LHCN-M2 (cell line): ENCODE measurements at places on chromosomes 3 and 15.

GRCh38 chr15:60172143-60172542 lies 168.0 kb downstream of the FOXB1 start:
- DNase-seq, result no peak

DNA sequence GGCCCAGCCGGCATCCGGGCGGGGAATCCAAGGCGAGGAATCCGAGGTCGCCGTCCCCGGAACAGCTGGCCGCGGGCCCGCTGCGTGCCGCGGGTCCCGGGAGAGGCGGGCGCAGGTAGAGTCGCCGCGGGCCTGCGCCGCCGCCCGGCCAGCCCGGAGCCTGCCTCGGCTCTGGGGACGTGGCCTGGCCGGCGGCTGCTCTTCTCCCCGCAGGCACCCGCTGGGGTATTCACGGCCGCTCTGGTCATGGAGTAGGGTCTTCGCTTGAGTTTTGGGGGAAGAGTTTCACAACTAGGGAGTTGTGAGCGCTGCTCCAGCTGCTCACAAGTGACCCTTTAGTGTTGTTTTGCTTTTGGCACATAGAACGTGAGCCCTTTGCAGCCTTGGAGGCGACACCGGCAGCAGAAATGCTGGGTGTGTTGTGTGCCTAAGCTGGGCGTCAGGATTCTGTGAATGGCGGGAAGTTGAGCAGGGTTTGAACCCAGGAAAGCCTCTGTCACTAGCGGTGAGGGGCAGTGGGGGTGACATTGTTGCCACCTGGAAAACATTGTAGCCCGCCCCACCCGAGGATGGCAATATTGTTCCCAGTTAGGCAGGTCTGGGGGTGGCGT lies 4.0 kb downstream of the TRIM71 start:
- no peak for DNase-seq

DNA sequence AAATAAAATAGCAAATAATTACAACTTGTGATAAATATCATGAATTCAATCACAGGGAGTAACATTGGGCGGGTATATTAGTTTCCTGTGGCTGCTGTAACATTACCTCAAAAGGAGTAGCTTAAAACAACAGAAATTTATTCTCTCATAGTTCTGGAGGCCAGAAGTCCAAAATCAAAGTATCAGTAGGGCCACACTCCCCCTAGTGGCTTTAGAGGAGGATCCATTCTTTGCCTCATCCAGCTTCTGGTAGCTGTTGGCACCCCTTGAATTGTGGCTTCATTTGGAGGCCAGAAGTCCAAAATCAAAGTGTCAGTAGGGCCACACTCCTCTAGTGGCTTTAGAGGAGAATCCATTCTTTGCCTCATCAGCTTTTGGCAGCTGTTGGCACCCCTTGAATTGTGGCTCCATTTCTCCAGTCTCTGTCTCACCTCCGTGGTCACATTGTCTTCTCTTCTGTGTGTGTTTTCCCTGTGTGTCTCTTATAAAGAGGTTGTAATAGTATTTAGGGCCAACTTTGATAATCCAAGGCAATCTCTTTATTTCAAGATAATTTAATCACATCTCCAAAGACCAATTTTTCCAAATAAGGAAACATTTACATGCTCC lies 3.1 kb upstream of the CFAP20DC start:
- peak; percentile 64 for DNase-seq

DNA sequence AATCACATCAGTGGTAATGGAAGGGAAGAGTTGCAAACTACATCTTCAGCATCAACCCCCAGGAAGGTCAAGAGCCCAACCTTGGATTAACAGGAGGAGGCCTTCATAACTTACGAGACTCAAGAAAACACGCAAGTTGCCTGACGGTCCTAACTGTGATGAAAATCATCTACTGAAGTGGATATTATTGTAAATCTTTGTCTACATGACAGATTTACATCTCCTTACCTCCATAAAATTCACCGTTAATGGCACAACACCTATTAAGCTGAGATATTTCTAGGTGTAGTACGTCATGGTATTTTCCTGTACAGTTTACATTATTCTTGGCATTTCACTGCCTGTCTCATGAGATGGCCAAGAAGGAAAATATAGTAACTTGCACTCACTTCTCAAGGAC lies 332.0 kb downstream of the NSUN3 start:
- no peak for DNase-seq

DNA sequence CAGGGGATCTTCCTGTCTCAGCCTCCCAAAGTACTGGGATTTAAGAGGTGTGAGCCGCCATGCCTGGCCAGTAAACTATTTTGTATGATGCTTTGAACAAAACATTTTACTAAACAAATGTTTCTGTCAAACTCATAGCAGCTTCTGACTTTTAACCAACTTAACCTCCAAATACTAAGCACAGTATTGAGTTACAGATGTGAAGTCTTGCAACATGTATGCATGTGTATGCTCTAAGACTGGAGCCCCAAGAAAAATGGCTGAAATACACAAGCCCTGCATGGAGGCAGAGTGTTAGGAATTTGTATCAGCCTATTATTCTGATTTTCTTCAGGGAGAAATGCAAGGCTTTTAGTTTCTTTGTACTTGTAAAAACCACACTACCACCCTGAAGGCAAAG lies 137.1 kb downstream of the CBLB start:
- DNase-seq, result peak; percentile 27

DNA sequence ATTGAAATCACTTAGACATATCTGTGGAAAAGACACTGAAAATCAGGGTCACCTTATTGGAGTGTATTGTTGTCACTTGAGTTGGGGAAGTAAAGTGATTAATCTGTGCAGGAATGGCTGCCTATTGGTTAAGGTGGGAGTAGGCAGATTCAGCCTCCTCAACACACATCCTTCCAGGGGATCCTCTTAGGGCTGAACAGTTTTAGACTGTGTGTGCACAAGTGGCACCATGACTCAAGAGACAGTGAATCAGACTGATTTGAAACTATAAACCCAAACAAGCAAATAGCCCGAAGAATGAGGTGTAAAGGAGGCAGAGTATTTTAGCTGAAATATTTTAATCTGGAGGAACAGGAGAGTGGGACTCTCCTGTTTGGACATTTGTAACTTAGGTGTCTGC lies 4.9 kb downstream of the ABHD17C start:
- peak; percentile 40 for DNase-seq

GRCh38 chr3:190734490-190734889 lies 128.0 kb downstream of the GMNC start:
- no peak for DNase-seq

- DNase-seq, result no peak
Measured at GRCh38 chr15:96947296-96948229, 617.1 kb downstream of the NR2F2 start.

- no peak for DNase-seq
Measured at GRCh38 chr3:72388117-72388516, 460.1 kb downstream of the SHQ1 start.

DNA sequence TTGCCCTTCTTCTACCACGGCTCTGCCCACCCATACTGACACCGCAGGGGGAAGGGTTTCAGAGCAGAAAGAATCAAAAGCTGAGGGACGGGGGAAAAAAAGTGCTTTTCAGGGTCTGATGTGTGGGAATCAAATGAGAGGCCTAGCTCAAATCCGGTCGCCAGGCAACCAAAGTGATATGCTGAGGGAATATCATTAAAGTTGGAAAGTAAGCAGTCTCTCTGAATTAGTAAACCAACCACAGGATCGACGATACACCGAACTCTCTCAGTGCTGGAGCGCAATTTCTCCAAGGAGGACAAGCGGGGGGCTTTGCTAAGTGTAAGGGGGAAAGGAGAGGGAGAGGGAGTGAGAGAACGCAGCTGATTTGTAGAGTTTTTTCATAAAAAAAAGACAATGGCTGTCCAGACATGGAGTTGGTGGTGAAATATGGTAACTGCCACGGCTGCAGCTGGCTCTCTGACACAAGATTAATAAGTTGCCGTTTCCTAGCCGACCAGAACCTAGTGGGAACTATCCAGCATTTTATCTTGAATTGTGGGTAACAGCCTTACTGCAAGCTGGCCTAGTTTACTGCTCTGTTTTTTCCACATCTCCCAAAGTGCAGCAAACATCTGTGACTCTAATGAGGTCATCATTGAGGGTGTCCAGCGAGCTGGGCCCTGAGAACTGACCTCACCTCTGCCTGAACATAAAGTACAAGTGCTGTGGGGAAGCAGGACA lies 530.2 kb downstream of the SOX2 start:
- DNase-seq, result peak; percentile 65

DNA sequence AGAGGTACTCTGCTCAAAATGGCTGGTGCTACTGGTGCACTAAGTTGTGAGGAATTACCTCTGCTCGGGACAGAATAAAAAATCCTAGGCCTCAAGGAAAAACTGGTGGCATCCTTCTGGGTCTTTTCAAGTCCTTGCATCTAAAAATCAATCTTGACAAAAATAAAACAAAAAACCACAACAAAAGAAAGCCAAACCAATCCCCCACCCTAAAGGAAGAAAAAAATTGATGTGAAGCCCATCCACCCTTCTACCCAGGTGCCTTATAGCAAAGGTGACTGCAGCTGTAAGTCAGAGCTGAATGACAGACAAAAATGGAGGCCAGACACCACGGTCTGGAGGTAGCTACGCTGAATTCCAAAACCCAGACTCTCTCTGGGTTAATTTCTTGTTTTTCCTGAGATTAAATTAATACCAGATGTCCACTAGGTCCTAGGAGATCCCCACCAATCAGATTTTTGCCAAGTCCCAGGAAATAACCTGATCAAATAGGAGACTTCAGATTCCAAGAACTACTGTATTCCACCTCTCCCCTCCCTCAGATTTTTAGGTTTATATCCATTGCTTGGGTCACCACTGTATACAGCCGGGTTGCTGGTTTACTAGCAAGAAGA lies 33.5 kb downstream of the ABCC5 start:
- no peak for DNase-seq

GRCh38 chr15:78928616-78929093 lies 16.2 kb downstream of the CTSH start:
- DNase-seq, result no peak

DNA sequence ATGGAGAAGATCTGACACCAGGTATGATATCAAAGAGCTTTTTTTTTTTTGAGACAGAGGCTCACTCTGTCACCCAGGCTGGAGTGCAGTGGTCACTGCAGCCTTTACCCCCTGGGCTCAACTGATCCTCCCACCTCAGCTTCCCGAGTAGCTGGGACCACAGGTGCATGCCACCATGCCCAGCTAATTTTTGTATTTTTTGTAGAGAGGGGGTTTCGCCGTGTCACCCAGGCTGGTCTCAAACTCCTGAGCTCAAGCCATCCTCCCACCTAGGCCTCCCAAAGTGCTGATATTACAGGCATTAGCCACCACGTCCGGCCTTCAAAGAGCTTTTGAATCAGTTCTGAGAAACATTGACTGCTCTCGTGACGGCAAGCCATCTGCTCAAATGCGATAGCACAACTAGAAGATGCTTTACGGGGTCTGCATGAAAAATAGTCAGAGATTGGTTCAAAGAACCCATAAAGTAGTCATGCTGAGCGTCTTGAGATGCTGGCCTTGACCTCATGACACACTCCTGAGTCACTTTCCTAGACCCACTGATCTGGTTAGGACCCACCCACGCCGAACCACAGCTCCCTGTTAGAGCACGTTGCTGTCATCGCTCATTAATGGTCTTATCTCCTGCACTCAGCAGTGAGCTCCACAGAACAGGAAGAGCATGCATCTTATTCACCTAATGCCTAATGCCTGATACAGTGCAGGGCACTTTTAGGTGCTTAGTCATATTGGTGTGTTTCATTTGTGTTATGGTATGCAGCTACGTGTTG lies 57.0 kb upstream of the NR2F2 start:
- DNase-seq, result peak; percentile 99

DNA sequence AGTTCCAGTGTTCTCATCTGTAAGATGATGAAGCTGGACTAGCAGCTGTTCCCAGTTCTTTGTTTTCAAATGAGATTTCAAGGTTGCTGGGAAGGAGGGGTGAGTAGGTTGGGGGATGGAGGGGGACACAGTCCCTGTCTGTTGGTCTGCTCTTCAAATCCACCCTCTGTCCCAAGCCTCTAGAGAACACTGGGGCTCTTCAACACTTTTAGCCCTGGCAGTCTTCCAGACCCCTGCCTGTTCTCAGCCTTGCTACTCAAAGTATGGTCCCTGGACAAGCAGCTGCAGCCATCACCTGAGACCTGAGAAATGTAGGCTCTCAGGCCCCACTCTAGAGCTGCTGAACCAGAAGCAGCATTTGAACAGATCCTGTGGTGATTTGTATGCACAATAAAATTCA lies 41.3 kb downstream of the NEK11 start:
- DNase-seq, result peak; percentile 43

GRCh38 chr15:73802431-73803041 lies 49.4 kb upstream of the INSYN1 start:
- DNase-seq, result no peak

DNA sequence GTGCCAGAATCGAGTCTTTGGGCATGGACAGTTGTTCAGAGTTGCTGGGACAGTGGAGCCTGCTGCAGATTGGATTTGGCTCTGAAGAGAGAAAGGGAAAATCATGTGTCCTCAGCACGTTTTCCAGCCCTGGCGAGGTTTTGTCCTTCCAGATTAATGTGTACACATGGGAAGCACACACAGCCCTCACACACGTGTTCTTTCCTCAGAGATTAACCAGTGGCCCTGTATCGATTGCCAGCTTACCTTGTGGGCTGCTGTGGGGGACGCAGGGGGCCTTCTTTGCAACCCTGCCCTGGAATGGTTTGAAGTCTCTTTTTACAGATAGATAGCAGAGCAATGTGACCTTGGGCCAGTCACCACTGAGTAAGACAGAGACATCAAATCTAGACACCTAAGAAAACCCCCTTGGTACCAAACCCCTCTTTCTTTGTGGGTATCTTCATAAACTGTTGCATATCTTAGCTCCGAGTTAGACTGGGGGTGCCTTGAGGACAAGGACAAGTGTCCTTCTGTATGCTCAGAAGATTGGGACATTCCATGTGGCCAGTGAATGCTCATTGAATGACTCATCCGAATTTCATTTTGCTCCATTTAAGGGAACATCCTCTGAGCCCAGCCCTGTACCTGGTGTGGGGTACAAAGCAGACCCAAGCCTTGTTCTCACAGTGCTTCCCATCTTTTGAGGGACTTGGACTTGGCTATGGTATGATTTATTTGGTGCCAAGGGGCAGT lies 48.0 kb downstream of the SMAD6 start:
- DNase-seq, result peak; percentile 34

DNA sequence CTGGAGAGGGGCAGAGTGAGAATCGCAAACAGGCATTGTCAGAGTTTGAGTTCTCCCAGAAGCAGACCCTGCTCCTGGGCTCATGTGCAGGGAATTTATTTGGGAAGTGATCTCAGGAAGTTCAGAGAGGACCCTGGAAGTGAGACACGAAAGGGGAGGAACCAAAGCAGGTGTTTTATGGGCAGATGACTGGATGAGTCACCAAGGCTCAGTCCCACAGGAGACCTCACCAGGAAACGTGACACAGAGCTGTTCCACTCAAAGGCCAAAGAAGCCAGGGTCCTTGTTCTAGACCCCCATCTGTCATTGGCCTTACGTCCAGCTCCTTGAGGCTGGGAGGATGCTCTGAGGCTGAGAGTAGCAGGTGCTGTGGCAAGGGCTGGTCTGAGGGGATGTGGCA lies 43.4 kb upstream of the SEC22A start:
- DNase-seq, result peak; percentile 6

- no peak for DNase-seq
Measured at GRCh38 chr3:37751967-37752648, 109.6 kb upstream of the CTDSPL start.

GRCh38 chr3:113225286-113225685 lies 13.9 kb downstream of the BOC start:
- no peak for DNase-seq

GRCh38 chr3:160773722-160774121 lies 17.7 kb downstream of the PPM1L start:
- DNase-seq, result no peak

GRCh38 chr3:73582535-73582934 lies 42.2 kb downstream of the PDZRN3 start:
- no peak for DNase-seq
